Activated T-helper 9 cell treated with anti-CD3 and anti-CD28 coated beads, Interleukin-2, amount 50 U/mL, for 16 hours (primary cell): ENCODE measurements at places on chromosomes 16 and 17.

GRCh38 chr16:55062442-55062841 lies 131.8 kb downstream of the IRX5 start:
- DNase-seq, result no peak

GRCh38 chr16:89285381-89285780 lies 67.9 kb downstream of the ZNF778 start:
- no peak for DNase-seq

GRCh38 chr17:48692049-48692448 lies 30.3 kb downstream of the PRAC1 start:
- no peak for DNase-seq

DNA sequence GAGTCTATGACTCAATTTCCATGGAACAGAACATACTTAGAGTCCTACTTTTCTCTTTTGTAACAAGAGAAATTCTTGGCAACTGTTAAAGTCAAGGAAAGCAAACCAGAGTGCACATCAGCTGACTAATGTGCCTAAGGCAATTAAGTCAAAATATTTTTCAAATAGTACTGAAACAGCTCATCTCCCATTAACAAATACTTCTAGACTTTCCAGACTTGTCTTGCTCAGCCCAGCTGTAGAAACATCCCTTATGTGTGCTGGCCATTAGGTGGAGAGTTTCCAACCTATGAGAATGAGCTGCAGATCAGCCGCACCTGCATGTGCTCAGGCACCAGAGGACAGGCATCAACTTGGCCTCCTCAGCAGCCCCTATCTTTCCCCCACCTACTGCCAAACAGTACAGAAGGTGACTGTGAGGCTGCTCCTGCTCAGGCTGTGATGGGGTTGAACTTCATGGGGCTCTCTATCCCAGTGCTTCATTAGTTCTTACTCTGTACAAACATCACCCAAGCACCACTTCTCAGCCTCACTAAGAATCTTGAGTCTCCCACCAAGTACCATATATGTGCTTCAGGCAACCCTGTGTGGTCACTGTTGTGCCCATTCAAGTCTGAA lies 32.2 kb downstream of the TEX2 start:
- no peak for DNase-seq

DNA sequence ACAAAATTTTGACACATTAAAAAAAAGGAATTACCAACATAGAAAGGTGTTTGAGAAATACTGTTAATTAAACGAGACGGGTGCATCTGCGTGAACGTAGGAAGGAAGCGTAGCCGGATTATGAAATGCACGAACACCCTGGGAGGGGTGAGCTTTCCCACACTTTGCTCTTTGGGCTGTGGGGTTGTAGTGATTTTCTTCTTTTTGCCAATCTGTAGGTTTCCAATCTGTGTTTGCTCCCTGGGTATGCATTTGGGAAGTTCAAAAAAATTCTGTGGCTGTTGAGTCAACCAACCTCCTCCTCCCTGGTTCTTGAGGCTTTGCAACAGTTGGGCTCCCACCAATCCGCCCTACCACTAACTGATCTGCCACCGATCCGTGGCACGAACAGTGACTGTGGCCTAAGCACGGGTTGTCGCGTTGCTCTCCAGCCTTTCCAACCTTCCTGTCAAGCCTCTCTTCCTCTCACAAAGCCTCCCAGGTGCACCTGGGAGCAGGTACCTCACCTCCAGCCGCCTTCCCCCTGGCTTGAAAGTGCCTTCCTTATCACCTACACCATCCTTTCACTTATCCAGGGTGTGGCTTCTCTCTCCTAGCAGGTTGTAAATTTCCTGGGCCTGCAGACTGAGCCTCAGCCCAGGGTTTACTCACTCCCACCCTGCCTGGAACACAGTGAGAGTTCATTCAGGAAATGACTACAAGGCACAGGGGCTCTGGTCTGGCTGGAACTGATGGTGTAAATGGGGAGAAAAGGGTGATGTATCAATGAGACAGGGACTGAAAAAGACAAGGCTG lies 16.6 kb downstream of the RTN4RL1 start:
- no peak for DNase-seq

DNA sequence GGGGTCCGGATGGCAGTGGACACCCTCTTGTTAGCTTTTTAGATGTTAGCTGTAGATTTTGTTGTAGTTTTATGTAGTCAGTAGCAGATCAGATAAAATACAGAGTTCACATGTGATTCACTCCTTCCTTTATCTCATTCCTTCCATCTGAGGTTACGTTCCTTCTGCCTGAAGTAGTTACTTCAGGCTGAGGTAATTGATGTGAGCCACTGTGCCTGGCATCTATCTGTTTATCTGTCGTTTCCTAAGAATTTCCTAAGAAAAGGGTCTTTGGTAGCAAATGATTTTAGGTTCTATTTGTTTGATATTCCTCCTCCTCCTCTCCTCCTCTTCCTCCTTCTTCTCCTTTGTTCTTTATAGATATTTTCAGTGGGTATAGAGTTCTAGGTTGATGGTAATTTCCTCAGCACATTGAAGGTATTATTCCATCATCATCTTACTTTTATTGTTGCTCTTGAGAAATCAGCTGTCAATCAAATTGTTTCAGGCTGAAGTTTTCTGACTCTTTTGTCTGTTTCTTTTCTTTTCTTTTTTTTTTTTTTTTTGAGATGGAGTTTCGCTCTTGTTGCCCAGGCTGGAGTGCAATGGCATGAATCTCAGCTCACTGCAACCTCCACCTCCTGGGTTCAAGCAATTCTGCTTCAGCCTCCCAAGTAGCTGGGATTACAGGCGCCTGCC lies 29.6 kb upstream of the FBXO47 start:
- no peak for DNase-seq

GRCh38 chr16:35447010-35447558 lies 1987.7 kb downstream of the TP53TG3F start:
- DNase-seq, result no peak

DNA sequence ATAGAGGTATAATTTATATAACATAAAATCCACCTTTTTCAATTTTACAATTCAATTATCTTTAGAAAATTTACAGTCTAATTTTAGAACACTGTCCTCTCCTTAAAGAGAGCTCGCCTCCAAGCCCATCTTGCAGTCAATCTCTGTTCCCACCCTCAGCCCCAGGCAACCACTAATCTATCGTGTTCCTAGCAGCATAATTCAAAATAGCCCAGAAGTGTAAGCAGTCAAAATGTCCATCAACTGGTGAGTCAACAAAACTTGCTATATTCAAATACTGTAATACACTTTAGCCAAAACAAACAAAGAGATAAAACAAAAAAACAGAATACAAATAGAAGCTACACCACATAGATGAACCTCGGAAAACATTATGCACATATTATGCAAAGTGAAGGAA lies 1006.8 kb upstream of the EEF2KMT start:
- no peak for DNase-seq

- no peak for DNase-seq
Measured at GRCh38 chr16:68487203-68487514, 38.9 kb upstream of the SMPD3 start.

- DNase-seq, result no peak
Measured at GRCh38 chr17:21373696-21374440, 2.3 kb upstream of the KCNJ12 start.

GRCh38 chr16:68296693-68297092 lies 14.1 kb downstream of the SLC7A6OS start:
- no peak for DNase-seq

DNA sequence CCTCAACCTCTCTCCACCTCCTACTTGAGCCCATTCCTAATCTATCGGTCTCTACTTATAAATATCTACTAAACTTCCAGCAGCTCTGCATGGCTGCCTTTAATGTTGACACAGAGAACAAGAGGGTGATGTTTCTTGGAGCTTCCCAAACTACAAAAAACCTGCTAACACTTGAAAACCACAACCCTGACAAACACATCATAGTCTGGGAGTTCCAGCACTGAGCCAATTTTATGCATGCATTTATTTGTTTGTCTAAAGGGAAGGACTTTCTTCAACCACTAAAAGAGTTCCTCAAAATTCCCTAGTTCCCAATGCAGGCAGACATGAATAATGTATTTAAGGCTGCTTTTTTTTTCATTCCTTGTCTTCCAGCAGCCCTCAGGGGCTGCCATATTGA lies 331.8 kb upstream of the XYLT1 start:
- no peak for DNase-seq

GRCh38 chr16:81472391-81472790 lies 27.8 kb downstream of the CMIP start:
- no peak for DNase-seq

DNA sequence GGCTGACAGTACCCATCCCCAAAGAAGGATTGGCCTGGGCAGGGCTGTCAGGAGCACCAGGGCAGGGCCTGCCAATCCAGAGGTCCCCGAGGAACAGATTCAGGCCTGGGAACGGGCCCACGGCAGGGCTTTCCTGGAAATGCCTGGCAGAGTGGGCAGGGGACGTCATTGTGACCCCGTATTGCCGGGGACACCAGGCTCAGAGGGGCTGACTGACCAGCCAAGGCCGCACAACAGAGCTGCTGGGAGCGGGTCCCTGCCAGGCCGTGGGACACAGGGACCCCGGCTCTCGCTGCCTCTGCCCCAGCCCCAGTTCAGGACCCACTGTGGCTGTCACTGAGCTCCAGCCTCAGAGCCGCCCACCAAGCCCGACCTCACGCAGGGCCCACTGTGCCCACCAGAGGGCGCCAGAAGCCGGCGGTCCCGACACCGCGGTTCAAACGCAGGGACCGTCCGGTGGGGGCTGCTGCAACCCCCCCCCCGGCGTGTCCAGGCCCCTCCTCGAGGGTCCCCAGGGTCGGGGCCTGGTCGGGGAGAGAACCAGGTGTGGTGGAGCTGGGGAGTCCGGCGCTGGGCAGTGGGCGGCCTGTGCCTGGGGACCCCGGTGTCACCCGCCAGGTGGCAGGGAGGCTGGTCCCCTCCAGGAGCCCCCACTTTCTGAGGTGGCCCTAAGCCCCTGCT lies 15.2 kb upstream of the SSTR5 start:
- peak; percentile 42 for DNase-seq

DNA sequence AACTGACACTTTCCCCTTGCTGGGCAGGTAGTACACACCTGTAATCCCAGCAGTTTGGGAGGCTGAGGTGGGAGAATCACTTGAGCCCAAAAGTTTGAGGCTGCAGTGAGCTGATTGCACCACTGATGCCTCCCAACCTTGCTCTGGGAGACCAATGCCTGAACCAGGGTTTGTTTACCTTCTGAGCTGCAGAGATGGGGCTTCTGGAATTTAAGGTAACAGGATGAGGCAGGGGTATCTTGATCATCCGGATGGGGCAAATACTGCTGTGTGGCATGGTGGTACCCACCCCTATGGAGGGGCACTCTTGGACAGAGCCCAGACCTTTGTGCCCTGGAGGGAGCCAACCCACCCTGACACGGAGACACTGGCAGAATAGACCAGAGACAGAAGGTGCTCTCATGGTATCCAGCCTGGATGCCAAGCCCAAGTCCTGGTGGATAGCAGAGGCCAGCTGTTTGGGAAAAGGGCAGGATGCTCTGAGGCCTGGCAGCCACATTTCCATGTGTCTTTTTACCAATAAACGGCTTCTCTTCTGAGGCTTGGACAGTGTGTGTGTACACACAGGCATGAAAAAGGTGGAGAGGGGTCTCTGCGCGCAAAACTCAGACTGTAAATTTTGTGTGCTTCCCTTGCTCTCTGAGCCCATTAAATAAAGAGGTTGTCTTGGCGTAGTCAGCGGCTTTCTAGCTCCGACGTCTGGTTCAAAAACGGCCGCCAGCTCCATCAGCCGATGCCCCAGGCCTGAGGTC lies 4.4 kb downstream of the ZNF48 start:
- no peak for DNase-seq

GRCh38 chr17:55601874-55602364 lies 90.7 kb upstream of the SMIM36 start:
- DNase-seq, result no peak

GRCh38 chr17:72394531-72394930 lies 273.7 kb downstream of the SOX9 start:
- DNase-seq, result no peak

DNA sequence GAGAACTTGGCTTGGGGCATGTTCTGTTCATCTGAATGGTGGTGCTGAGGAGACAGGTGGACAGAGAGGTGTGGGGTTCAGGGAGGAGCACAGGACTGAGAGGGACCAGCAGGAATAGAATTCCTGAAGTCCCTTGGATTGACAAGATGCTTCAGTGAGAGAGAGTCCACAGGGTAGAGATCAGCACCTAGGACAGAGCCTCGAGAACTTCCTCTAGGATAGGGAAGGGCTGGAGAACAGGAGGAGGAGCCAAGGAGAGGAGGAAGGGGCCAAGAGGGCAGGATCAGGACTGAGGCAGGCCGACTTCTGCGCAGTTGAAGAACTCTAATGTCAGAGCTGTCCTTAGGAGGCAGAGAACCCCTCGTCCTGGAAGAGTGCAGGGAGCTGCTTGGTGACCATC lies 138.4 kb downstream of the PRKCB start:
- DNase-seq, result no peak

GRCh38 chr16:56286809-56287208 lies 95.5 kb downstream of the GNAO1 start:
- no peak for DNase-seq

DNA sequence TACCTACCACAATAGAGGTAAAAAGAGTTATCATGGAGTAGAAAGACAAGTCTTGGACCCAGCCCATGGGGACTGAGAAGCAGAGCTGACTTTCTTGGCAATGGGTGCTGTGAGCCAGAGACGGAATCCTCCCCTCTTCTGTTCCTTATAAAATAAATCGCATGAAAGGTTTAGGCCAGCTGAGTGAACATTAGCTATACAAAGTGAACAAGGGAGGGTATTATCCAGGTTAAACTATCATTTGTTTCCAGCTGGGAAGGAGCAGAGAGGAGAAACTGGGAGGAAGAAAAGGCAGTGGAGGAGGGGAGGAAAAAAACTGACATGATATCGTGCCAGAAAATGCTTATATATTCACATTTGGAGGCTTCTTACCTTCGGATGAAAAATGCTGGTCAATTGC lies 13.3 kb upstream of the PAFAH1B1 start:
- DNase-seq, result no peak

DNA sequence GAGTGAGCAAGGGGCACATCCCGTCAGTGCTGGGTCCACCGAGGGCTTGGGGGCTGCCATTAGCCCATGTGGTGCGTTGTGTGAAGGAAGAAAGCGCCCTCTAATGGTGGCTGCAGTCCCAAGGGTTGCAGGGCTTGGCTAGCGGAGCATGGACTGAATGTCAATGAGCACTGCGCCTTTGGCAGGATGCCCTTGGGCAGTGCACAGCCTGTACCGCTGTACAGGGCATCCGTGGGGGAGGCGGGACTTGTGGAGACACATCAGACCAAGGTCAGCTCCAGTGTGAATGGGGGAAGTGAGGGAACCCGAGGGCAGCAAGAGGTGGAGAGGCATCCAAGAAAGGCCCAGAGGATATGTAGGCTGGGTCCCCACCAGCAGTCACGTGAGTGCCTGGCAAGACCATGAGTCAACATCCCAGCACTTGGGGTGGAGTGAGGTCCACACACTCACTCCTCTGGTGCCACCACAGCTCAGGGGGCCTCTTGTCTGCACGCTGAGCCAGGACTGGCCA lies 75.5 kb upstream of the MED9 start:
- no peak for DNase-seq
